ENCODE measurements at places on chromosomes 7 and 10.

- DNase-seq, result no peak
These were observed 527.2 kb downstream of the GATA3 start for GRCh38 chr10:8581521-8582225.

- no peak for DNase-seq
These were observed 5.1 kb downstream of the UNCX start for GRCh38 chr7:1237704-1238255.

DNA sequence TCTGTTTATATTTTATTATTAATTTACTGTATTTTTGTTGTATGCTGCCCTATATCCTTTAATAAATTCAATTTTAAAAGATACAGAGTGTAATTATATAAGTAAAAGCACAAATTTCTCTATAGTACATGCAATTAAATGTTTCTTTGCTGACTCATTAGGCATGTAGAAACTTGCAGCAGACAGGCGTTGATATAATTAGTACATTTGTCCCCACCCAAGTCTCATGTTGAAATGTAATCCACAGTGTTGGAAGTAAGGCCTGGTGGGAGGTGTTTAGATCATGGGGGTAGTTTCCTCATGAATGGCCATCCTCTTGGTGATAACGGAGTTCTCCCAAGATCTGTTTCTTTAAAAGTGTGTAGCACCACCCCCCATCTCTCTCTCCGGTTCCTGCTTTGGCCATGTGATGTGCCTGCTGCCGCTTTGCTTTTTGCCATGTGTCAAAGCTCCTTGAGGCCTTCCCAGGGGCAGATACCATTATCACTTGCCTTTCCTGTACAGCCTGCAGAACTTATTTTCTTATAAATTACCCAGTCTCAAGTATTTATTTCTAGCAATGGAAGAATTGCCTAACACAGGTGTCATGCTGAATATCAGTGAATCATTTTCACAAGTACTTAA, 63.7 kb downstream of the TSPAN12 start:
- no peak for DNase-seq

DNA sequence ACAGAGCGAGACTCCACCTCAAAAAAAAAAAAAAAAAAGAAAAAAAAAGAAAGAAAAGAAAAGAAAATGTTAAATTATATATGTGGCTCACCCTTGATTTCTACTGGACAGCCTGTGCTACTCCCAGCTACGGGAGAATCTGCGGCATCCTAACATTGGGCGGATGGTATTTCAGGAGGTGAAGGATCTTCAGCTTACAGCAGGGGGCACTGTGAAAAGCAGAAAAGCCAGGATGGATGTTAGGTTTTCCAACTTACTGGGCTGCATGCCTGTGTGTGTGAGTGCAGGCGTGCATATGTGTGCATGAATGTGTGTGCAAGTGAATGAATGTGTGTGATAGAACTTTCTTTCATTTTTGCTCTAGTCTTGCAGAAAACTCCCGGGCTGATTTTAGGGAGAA, 1066.5 kb downstream of the TYW1 start:
- DNase-seq, result no peak

GRCh38 chr7:19060761-19061259, 56.6 kb downstream of the TWIST1 start:
- DNase-seq, result no peak

DNA sequence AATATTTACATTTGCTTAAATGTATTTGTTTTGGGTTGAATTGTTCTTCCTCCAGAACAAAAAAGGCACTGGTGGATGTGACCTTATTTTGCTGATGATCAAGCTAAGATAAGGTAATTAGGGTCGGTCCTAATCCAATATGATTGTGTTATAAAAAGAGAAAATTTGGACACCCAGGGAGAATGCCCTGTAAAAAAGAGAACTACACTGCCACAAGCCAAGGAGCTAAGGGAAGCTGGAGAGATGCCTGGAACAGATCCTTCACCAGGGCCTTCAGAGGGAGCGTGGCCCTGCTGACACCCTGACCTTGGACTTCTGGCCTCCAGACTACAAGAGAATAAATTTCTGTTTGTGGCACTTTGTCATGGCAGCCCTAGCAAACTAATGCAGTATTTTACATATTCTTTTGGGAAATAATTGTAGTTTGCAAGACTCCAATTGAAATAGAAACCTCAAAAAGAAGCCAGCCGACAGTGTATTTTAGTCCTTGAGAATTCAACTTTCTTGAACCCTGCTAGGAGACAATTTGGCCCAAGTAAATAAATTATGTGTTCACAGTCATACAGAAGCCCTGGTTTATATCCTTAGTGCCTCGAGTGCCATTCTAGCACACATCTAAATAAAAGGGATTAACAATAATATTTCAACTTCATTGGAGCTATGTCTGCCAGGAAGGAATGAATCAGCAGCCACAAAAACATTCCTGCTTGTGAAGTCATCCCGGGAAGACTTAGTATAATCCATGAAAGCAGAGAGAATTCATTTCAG, 164.6 kb downstream of the PKD1L1 start:
- DNase-seq, result no peak

- no peak for DNase-seq
These were observed 157.6 kb downstream of the SH3PXD2A start for GRCh38 chr10:103697787-103698186.

DNA sequence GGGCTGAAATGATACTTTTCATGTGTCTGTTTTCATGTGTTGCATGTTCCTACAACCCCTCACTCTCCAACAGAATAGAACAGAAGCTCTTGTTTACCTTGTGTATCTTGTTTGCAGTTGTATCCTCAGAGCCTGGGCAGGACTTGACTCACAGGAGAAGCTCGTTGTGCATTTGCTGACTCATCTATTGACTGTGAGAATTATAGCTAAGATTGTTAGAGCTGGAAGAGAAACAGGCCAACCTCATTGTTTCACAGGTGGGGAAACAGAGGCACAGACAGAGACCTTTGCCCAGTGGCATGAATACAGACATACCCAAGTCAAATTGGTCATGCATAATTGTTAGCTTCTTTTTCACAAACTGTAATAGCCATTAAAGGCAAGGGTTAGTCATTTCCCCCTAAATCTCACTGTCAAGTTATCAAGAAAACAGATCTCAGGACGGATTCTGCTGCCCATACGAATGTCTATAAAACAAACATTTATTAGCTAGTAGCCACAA, 4.6 kb upstream of the TSPAN15 start:
- DNase-seq, result no peak

- DNase-seq, result no peak
These were observed 72.7 kb upstream of the PRKG1 start for GRCh38 chr10:51001587-51001986.

DNA sequence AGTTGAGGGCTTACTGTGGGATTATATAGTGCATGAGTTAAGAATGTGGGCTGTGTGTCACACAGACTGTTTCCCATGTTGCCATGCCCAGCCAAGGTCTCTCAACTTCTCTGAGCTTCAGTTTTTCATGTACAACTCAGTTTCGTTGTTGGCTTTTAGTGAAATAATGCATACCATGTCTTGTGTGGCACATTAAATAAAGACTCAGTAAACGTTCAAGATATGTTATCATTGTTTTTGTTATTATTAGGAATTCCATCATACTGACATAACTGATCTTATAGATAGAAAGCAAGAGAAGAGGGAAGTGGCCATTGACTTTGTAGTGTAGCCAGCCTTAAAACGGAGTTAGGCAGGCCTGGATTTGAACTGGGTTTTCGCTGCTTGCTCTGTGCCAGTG, 2.9 kb downstream of the CDK14 start:
- no peak for DNase-seq

DNA sequence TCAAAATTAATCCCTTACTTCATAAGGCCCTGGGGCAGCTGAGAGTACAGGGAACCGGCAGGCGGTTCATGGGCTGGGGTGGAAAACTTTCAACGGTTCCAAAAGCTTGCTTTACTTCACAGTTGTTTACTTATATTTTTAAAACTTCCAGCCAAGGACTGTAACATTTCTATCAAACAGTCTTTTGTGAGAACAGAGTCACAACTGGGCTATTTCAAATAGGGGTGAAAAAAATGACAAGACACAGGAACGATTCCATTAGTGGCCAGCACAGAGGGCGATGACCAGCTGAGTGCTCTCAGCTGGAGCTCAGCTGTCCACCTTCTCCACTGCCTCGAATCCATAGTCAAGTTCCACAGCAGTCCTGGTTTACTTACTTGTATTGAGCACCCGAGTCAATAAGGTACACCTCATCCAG, 48.2 kb downstream of the XPNPEP1 start:
- DNase-seq, result no peak

GRCh38 chr7:157616426-157616825, 279.6 kb downstream of the DNAJB6 start:
- DNase-seq, result no peak

GRCh38 chr10:27746397-27747095, 927 bp upstream of the MKX start:
- no peak for DNase-seq

GRCh38 chr7:39217783-39218182, 240.1 kb downstream of the POU6F2 start:
- DNase-seq, result peak; percentile 53

DNA sequence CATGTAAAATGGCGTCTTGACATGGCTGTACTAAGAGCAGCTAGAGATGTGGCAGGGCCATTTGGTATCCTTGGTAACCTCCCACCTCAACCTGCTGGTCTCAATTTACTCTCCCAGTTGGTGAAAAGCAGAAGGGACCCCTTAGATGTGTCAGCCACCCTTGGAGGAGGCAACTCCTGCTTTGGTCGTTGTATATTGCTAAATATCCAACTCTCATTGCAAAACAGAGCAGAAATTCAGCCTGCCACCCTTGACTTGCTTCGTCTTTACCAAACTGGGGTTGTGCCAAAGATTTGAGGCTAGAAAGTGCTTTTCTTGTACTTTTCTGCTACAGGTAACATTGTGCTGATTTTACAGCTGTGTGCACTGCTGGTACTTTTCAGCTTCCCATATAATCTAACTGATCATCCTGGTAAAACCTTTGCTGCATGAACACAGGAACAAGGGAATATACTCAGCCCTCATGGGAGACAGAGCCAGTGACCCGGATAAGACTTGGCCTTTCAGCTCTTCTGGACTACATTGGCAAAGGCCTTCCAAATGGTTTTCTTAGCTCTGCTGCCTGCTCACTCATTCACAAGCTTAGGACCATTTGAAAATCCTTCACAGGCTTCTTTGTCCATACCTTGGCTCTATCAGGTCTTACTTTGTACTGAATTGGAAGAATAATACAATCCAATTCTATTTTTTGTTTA, 2.2 kb upstream of the VSTM4 start:
- no peak for DNase-seq

GRCh38 chr10:44992070-44992731, 8.5 kb upstream of the ZNF22 start:
- no peak for DNase-seq

DNA sequence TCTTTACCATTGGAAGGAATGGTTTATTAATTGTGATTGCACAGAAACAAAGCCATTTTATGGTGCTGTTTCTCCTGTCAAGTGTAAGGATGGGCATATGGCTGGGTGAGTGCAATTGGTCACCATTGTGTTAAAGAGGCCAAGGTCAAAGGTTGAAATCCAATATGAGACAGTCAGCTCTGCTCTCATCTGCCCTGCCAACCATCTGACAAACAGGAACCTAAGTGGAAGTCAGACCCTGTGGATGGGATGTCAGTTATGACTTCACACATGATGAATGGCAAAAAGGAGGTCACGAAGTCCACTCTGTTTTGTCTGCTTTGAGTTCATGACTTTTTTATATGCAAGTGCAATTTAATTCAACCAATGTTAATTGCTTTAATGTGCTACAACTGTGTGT, 172.7 kb upstream of the TMEM229A start:
- no peak for DNase-seq

DNA sequence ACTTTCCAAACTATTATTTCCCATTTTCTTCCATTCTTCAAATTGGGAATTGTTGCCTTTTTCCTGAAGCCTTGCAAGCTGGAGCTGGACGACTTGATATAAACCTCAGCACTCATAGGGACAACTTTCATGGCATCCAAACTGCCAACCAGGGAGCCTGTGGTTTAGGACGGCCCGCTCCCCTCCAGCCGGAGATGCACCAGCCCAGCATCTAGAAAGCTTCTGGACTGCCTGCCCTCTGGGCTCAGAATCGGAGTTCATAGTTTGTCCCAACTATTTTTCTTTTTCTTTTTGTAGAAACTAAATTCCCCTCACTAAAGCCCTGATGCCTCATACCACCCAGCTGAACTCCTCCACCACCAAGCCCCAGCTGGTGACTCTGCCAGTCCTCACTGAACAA, 200.3 kb downstream of the DNAJB6 start:
- no peak for DNase-seq

DNA sequence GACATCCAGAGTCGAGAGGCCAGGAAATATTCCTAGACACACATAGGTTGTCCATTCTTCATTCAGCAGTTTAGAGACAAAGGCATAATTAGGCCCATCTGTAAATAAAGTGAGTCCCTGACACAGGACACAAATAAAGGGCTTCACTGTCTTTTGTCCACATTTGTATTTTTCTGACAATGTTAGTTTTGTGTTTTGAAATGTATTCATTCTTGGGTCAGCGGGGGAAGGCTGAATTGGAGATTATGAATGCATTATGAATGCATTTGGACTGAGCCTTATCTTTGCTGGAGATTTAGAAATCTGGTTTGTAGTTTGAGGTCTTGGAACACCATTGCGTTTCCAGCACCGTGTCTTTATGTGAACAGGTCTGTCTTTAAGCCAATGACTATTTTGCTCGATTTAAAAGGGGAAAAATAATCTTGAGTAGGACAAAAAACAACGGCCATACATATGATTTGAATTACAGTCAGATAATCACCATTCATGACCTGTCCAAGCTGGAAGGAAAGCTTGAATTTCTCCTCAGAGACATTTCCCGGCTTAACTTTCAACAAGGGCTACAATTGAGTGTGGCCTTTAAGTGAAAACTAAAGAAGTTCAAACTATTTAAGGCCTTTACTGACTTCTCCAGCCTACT, 334.8 kb downstream of the WDR11 start:
- no peak for DNase-seq

- no peak for DNase-seq
These were observed 331.5 kb upstream of the NPVF start for GRCh38 chr7:25559581-25560367.

GRCh38 chr7:118606602-118607001, 382.1 kb downstream of the ANKRD7 start:
- no peak for DNase-seq

- no peak for DNase-seq
These were observed at the start of gene MCMBP for GRCh38 chr10:119872610-119872859. MCMBP (minus strand) TSS chr10:119872843; CDS start chr10:119872584, 259 bp downstream.

DNA sequence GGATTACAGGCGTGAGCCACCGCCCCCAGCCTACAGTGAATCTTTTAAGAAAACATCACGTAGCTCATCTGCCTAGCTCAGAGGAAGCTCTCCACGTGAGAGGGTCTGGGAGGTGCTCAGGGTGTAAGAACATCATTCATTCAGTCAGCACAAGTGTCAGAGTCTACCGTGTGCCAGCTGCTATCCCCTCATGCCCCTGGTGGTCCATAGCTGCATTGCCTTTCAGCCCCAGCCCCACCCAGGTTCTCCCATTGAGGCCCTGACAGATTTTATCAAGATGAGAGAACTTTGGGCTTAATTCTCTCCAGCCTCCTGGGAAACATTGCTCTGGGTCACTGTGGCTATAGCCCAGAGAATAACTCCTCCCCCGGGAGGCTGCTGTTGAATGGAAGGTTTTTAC, 45.1 kb downstream of the ZNF503 start:
- no peak for DNase-seq

All from NCI-H2081 (cell line).